ENCODE measurements at places on chromosomes 1 and 21.

GRCh38 chr1:99788896-99789295 is 22.5 kb upstream of the FRRS1 start:
- DNase-seq = no peak

GRCh38 chr1:42681741-42682483 is at the start of gene YBX1:
YBX1 (plus strand) TSS chr1:42682418; CDS start chr1:42682566, 148 bp downstream.
- peak; percentile 98 for DNase-seq

DNA sequence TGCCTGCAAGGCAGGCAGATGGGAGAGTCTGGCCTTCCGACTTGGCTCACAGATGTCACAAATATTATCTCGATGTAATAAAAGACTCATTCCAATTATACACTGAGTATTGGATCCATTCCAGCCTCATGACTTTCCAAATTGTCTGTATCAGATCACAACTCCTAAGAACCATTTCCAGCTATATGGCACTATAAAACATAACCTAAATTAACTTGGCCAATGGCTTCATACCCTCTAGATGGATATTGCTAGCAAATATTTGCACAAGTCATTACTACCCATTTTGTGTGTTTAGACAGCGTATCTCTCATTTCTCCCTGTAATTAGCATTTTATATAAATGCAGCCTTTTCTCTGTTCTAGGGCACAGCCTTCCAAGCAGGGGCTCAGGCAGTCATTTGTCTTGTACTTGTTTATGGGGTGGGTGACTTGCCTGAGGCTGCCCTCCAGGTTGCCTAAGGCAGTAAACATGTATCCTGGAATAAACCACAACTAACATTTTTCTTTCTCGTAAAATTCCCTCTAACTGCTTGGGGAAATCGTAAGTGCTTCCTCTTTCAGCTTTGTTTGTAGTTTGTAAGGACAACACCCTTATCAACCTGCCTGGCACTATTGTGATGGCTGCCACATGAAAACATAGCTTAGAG is 70.6 kb upstream of the KCNJ6 start:
- DNase-seq = no peak

GRCh38 chr1:72483846-72484357 is 201.6 kb upstream of the NEGR1 start:
- DNase-seq = no peak

- no peak for DNase-seq
Observed at GRCh38 chr21:41956926-41957729, 3.3 kb upstream of the C2CD2 start.

DNA sequence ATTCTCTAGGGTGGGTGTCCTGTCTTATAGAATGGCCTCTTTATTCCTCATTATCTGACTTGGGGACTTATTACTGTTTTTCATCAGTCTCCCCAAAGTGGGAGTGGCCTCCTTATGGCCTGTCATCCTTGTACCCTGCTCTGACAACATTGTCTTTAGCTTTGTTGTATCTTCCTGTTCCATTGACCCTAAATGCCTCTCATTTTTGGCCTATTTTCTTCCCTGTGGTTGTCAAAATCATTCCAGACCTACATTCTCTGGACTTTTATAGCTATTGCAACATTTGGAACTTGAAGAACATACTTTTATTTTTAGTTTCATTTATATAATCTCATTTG is 9.7 kb downstream of the SFT2D2 start:
- no peak for DNase-seq

- DNase-seq = no peak
Observed at GRCh38 chr21:17082843-17083483, 429.9 kb upstream of the CXADR start.

DNA sequence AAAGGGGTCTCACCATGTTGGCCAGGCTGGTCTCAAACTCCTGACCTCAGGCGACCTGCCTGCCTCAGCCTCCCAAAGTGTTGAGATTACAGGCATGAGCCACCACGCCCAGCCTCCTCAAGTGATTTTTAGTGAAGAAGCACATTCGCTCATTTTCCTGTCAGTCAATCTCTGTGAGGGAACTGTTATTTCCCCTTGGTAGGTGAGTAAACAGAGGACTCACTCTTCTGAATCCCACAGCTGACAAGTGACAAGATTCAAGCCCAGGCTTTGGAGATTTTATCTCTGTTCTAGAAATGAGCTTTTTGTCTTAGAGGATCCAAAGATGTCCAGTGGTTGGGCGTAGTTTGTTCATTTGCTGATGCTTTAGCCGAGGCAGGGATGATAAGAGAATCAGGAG is 43.9 kb upstream of the TACSTD2 start:
- DNase-seq = no peak

DNA sequence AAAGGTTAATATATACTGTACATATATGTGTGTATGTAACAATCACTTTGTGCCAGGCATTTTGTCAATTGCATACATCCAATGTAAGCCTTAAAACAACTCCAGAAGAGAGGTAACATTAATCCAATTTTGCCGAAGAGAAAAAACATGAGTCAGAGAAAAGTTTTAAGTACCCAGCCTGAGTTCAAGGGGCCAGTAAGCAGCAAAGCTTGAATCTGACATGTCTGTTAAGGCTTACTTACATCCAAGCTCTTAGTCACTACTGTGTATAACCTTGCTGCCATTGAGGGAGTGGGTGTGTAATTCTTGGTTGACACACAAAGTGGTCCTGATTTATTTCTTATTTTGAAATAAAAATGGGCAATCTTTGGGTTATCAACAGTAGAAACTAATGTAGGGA is 360.4 kb upstream of the LYPLAL1 start:
- no peak for DNase-seq

DNA sequence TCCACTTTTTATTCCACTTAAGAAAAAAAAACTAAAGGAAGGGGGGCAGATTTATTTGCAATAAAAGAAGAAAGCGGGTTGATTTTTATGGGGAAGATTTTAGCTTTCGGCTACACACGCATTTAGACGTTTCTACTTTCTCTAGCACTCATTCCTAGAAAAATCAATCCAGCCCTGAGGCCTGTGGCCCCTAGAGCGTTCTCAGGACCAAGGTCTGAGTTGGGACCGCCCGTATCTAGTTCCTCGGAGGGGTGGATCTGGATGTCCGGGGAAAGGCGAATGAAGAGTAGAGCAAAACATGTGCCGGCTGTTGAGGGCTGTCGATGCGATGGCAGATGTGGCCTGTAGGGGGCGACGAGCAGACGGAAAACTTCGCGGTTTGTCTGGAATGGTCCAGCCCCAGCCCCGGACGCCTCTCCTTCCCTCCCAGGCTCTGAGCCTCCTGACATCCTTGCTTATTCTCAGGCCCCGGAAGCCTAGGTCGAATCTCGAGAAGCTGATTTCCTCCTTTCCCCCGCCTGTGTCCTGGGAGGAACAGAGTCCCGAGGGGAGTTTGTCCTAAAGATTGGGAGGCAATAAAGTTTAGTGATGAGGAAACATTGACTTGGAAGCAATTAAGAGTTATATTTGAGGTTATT is 5.2 kb downstream of the FOXD3 start:
- peak; percentile 20 for DNase-seq

Measured in HS-27A (cell line).